ENCODE measurements at places on chromosomes 7 and 10.

- DNase-seq: no peak
Measured at GRCh38 chr10:7291487-7292270, 119.2 kb downstream of the SFMBT2 start.

GRCh38 chr10:71395621-71396020 is 1.1 kb upstream of the CDH23 start:
- peak; percentile 33 for DNase-seq

GRCh38 chr10:119197921-119198320 is 9.4 kb upstream of the GRK5 start:
- no peak for DNase-seq

GRCh38 chr7:17009933-17010332 is 128.2 kb upstream of the AGR3 start:
- DNase-seq: no peak

DNA sequence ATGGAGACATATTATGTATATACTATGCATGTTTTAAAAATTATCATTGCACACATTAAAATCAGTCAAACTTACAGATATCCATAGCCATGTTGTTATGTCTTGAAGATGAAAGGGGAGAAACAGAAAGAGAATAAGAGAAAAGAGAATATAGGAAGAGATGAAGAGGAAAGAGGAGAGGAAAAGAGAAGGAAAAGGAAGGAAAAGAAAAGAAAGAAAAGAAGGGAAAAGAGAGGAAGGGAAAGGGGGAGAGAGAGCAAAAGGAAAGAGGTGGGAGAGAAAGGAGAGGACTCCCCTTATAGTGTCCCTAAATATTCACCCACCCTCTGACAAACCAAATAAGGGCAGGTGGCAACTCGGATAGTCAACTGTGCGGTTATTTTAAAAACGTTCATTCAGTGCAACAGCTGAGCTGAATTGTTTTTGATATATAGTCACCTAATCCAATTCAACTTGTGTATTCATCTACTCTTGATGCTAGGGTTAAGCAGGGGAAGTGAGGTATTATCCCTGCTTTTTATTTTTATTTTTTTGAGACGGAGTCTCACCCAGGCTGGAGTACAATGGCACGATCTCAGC is 14.6 kb downstream of the SVIL start:
- no peak for DNase-seq

GRCh38 chr7:82291931-82292330 is 151.6 kb downstream of the CACNA2D1 start:
- DNase-seq: no peak

- DNase-seq: no peak
Measured at GRCh38 chr10:3811291-3811870, 26.4 kb upstream of the KLF6 start.

DNA sequence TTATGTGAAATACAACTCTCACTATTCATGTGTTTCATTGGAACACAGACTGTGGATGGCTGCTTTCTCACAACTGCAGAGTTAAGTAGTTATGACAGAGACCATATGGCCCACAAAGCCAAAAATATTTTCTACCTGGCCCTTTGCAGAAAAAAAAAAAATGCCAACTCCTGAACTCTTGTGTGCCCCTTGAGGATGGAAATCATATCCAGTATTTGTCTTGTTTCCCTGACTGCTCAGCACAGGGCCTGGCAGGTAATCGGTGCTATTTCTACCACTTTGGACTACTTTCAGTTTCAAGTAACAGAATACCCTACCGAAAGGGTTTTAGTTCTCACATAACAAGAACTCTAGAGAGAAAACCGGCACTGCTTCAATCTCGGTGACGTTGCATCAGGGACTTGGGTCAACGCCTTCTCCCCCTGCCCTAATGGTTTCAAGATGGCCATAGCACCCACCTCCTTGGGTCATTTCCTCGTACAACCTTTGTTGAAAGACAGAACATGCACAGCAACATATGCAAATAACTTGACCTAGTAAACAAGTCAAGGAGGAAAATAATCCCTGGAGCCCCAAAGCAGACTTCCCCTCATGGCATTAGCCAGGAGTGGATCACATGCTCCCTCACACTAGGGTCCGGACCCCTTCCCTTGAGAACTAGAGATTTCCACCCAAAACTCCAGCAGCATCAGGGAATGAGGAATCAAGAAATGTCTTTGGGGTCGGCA is 11.8 kb upstream of the GPNMB start:
- no peak for DNase-seq

- DNase-seq: no peak
Measured at GRCh38 chr10:15168291-15168785, at the start of gene NMT2. Gene NMT2, minus strand, starts transcription at chr10:15168693. Its CDS starts 81 bp downstream, at chr10:15168612.

- no peak for DNase-seq
Measured at GRCh38 chr7:121519548-121520521, 123.7 kb upstream of the FAM3C start.

- DNase-seq: no peak
Measured at GRCh38 chr10:78597796-78598555, 470.8 kb upstream of the ZMIZ1 start.

DNA sequence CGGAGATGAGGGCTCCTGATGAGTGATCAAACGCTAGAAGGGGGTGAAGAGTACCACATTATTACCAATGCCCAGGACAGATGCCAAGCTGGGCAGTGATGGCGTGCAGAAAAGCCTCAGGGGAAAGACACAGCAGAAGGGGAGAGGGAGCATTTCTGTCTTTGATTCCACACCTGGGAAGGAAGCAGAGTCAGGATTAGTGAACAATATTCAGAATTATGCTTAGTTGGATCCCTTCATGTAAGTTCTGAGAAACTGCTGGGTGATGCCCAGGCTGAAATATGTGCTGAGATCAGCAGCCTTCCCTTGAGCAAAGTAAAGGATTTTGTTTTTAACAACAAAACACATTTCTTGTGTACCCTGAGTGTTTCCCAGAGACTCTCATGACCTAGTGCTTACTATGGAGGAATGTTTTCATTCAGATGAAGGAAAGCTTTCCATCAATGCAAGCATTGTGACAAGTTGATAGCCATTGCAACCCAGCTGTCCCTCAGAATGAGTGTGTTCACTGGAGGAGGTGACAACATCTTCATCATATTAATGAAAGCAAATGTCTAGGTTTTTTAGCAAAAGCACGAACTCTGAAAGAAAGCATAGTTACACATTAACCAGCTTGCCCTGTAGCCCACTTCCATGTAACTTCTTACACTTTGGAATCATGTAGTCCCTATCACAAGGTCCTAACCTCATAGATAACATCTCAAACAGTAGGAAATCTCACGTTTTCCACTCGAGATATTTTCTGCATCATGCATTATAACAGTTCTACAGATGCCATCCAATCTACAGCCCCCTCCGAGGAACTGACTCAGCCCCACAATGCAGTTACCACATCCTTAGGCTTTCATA is 23.8 kb upstream of the AKR1C1 start:
- DNase-seq: no peak

- DNase-seq: no peak
Measured at GRCh38 chr7:70595370-70595754, 536.6 kb upstream of the GALNT17 start.

DNA sequence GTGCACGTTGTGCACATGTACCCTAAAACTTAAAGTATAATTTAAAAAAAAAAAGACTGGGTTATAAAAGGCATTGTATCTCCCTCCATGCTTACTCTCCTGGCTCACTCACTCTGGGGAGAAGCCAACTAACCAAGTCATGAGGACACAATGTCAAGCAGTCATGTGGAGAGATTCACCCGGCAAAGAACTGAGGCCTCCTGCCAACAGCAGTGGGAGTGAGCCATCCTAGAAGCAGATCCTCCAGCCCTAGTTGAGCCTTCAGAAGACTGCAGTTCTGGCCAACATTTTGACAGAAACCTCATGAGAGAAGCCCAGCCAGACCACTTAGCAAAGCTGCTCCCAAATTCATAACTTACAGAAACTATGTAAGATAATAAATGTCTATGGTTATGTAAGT is 521.7 kb upstream of the FZD8 start:
- no peak for DNase-seq

DNA sequence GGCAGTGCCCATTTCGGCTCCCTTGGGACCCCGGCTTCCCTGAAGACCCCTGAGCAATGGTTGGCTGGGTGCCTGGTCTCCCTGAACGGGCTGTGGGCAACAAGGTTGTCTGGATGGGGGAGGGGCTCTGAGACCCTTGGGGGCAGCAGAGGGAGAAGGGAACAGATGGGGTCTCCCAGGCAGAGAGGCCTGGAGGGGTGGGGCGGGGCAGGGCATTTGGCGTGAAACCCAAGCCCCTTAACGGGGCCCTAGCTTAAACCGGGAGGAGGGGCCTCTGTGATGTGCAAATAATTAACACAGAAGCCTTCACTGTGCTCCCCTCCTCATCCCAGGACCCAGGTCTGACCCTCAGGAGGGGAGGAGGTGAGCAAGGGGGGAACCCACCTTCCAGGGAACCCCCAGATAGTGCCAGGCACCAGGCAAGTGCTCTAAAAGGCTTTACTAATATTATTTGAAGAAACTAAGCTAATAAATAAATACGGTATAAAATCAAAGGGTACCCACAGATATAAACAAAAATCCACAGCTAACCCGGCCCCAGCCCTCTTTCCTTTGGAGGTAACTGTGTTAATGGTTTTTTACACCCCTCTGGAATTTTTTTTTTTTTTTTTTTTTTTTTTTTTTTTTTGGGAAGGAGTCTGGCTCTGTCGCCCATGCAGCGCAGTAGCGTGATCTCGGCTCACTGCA is 170.8 kb downstream of the RNF216 start:
- no peak for DNase-seq

DNA sequence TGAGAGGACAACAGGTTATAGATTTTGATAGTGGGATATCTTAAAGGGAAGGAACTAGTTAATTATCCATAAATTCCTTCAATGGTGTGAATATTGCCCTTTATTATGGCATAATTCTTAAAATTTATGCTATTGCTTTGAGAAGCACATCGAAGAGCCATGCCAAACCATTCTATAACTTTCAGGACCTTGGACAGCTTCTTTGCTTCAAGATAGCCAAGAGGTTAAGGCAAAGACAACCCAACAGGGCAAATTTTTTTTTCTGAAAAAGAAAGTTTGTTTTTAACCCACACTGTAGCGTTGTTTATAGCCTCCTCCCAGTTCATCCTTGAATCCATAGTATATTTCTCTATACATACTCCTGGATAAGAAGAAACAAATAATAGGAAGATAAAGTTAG is 103.2 kb downstream of the NRG3 start:
- DNase-seq: no peak

DNA sequence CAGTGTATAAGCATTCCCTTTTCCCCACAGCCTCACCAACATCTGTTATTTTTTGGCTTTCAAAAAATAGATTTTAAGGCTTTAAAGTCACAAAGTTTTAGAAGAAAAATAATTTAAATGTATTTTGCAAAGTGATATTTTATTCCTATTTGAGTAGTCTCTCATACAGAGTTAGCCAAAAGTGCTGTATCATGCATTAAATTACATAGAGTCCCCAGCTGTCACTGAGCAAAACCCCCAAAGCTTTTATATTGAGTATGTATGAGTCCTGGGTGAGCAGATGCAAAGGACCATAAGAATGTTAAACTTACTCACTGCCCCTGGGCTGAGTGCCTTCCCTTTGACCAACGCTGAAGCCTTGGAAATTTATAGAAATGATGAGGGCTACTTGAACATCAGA is 70.4 kb upstream of the PTN start:
- no peak for DNase-seq

DNA sequence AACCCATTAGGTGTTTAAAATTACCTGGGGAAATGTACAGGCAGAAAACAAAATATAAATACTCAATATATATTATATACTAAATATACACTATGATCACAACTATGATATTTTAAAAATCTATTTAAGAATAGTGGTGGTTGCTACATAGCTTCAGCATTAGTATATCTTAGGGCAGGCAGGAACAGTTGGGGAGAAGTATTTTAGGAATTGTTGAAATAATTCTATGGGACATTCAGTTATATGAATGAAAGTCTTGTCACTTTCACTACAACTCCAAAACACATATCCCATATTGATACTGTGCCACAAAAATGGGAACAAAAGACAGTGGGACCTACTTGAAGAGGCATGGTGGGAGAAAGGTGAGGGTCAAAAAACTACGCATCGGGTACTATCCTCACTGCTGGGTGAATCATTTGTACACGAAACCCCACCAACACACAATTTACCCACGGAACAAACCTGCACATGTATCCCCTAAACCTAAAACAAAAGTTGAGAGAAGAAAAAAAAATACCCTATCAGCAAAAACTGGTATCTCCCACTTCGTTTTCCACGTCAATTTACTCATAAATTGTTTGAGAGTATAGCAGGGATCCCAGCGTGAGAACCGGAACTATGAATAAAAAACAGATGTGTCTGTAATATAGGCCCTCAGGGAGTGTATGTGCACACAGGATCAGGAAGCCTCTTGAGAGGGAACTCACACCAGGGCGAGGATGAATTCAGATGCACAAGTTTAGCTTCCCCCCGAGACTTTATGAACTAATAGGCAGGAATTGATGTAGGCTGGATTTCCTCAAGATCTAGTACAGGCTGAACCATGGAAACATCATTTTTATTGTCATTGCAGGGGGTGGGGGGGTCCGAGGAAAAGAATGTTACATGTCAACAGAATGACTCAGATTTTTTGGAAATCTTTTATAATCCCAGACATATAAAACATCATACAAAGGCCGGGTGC is 16.2 kb downstream of the SLC16A12 start:
- DNase-seq: no peak

DNA sequence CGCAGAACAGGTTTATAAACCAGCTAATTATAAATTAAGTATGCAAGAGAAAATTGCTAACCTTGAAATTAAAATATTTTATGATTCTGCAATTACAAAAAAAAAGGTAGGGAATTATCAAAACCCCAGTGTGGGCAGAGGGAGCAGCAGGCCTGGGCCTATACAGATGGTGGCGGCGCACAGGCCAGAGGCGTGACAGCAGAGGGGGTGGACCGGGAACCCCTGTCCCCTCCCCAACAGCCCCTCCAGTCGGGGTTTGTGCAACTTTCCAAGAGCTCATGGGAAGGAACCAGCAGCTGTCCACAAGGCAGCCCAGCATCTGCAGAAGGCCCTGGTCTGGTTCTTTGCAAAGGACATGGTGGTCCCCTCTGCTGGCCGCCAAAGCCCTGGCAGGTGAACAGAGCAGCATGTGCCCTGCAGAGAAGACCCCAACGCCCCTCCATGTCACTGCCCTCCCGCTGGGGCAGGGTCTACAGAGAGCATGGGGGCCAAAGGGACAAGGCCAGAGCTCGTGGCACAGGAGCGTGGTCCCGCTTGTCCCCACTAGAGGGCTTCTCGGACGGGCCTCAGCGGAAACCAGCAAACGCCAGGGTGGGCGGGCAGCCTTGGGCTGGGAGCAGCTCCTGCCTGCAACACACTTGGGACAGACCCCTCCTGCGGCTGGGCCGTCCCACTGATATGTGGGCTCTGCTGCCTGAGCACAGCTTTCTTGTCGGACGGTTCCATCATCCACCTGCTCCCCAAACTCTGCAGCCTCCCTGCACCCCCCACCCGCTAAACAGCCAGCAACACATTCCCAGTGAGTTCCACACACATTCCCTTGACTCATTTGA is 75.1 kb downstream of the EBF3 start:
- peak; percentile 80 for DNase-seq

GRCh38 chr7:28440055-28440601 is 27.8 kb downstream of the CREB5 start:
- DNase-seq: no peak

GRCh38 chr10:24213881-24214280 is 4.9 kb downstream of the KIAA1217 start:
- no peak for DNase-seq

Measured in activated CD8-positive, alpha-beta memory T cell treated with anti-CD3 and anti-CD28 coated beads, Interleukin-2, amount 50 U/mL, for 48 hours (primary cell).